ENCODE measurements at places on chromosomes 12 and 14.

- DNase-seq = no peak
Observed at GRCh38 chr12:20077618-20078017, 290.7 kb upstream of the PDE3A start.

DNA sequence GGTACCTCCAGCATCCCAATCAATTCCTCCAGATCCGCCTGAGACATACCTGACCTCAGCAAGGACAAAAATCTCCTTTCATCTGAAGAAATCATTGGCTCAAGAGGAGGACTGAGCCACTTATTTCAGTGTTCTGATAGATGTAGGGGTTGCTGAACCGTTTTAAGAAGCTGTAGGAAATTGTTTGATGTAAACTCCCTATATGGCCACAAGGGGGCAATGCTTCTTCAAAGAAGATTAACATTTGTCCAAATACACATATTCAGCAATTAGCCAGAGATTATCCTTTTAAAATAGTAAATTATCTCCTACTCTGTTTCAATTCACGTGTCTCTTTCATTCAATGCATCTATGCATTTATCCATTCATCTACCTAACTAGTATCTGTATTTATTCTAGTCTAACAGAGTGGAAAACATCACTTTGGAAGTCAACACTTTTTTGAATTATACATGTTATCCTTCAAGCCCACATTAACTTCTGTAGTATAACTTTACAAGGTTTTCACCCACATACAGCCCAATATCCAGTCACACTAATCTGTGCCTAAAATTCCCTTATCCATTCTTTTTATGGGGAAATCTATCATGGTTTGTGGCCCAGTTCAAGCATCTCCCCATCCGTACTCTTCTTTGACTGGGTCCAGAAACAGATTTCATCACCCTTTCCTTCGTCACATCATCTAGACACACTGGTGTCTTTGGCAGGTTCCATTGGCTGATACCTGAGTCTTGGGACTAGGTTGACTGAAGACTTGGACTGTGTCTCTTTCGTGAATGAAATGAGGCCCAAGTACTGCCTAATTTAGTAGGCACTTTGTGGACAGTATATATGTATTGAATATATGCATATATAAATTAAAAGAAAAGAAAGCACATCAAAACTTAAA lies 411.0 kb upstream of the OR4E1 start:
- DNase-seq = peak; percentile 45

DNA sequence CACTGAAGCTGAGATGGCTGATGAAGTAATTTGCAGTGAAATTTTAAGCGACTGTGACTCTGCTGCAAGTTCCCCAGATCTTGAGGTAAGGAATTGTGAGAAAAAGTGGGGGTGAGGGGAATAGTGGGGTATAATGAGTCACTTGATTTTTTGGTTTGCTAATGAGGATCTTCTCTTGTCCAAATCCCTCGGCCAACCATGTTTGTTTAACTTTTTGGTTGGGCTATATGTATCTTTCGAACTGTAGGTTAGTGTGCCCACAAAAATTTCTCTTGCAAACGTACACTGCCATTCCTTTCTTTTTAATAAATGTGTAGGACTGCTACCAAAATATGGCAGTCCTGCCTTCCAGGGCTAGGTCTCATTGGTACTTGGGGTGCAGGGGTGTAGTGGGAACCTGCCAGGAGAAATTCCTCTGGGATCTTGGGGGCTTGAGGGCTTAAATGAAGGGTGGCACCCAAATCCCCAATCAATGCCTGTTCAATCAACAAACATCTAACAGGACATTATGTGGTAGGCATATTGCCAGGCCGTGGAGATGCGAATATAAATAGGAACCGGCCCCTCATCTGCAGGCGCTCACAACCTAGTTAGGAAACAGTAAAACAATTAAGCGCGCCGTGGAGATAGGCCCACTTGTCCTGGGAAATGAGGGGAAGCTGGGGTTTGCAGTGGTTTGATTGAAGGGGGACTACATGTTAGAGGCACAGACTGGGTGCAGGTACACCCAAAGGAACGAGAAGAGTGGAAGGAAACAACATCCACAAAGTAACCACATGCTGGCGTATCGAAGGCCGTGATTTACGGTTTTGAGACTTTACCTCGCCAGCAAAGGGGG lies 1.3 kb upstream of the PABPN1 start:
- no peak for DNase-seq

DNA sequence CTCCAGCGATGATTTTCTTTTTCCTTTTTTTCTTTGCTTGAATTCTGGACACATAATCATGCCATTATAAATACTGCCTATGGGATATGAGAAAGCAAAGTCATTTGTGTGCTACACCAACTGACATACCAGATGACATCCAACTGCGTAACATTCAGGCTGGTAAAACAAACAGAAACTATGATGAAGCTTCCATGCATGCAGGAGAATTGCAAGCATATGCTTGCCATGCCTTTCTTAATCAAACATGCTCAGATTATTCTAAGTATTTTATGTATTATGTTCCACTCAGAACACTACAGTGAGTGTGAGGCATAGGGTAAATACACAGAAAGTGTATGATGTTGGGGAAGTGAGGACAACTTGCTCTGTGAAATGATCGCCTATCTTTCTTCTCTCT lies 97.4 kb downstream of the C12orf50 start:
- DNase-seq = no peak

DNA sequence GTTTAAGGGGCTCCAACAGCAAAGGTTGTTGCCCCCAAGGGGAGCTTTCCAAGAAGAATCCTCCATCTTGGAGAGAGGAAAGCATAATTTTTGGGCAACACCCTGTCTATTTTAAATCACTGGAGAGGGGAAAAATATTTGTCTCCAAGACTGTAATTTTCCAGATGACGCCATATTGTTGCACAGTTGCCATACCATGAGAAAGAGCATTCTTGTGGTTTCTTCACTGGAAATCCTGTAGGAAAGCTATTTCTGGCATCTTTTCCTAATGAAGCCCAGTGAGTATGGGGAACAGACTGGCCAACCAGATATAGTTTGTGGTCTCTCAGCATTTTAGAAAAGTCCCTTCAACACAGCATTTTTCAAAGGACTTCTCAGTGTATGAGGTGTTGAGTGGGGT lies 88.1 kb upstream of the MANSC4 start:
- DNase-seq = no peak

DNA sequence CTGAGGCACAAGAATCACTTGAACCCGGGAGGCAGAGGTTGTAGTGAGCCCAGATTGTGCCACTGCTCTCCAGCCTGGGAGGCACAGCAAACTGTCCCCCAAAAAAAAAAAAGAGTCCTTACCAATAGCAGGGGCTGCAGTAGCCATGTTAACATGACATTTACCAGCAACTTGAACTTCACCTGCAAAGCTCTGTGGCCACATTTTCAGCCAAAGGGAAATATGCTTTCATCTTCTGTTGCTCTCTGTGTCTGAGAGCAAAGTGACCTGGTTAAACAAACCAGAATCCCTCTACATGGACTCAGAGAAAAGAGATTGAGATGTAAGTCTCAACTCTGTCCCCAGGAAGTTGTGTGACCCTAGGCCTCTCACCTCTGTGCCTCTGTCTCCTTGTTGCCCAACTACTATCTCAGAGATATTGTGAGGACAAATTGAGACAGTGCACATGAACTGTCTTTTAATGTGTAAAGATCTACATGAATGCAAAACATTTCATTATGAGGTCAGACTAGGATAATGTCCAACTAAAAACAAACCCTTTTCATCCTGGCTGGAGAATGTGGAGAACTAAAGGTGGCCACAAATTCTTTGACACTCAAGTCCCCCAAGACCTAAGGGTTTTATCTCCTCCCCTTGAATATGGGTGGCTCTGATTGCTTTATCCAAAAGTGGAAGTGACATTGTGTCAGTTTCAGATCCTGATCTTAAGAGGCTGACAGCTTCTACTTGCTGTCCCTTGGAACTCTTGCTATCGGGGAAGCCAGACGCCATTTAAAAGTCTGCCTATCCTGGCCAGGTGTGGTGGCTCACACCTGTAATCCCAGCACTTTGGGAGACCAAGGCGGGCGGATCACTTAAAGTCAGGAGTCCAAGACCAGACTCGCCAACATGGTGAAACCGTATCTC lies 24.7 kb upstream of the P2RX4 start:
- DNase-seq = no peak

GRCh38 chr12:779745-780734 lies 27.7 kb downstream of the WNK1 start:
- no peak for DNase-seq

DNA sequence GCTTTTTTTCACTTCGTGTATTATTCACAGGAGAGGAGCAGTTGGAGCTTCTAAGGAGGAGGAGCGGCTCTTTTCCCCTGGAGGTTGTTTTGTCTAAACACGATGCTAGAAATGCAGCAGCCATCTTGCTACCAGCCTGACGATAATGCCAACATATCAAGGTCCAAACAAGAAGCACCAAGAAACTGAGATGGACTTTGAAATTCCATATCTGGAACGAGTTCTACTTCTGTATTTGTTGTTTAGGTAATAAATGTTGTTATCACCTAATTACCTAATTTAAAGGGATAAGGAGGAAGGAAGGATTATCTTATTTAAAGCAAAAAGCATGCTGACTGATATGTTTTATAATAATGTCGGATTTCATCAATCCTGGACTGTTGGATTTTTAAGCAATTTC lies 174.4 kb upstream of the TMPO start:
- no peak for DNase-seq

DNA sequence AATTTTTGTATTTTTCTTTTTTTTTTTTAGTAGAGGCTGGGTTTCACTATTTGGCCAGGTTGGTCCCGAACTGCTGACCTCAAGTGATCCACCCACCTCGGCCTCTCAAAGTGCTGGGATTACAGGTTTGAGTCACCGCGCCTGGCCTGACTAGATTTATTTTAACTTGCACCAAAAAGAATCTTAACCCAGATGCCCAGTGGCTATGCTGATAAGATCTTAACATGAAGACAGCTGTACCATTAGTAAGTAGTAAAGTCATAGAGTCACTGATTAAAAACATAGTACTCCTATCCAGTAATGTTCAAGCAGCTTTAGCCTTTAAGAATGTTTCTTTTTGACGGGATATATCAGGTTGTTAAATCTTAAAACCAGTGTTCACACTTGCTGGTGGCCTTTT lies 1061.8 kb upstream of the FLRT2 start:
- DNase-seq = no peak

GRCh38 chr12:112148031-112148513 lies 22.7 kb downstream of the TRAFD1 start:
- DNase-seq = no peak

- no peak for DNase-seq
Observed at GRCh38 chr14:60736494-60736893, 1.9 kb downstream of the MNAT1 start.

Data from GM13977 (cell line).